ENCODE measurements at places on chromosomes 12 and 14.

DNA sequence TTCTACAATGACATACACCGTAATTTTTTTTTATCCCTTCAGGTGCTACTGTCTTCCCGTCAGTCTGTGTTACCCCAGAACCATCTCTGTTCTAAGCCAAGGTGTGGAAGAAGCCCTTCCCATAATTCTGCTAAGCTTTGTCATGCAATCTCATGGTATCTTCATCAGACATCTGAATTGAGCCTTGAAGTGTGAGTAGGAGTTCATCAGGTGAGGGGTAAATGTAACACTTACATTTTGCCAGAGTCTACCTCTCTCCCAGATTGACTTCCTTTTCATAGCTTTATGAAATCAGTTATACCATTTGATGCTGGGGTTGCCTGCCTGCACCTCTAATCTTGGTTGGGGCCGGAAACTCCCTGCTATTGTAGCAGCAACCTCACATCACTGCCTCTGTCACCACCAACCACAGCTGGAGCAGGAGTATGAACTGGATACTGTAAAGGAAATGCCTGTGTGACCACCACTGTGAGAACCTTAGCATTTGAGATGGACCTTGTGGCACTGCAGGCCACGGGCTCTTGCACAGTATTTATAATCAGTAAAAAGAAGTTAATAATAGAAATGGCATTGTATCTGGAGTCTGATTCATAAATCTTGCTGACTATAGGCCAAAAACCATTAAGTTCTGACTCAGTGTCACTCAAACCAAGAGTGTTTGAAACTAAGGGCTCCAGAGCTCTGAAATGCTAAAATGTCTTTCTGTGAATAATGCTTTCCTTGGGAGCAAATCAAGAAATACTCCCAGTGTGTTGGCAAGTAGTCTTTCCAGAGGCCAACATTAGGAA is 58.7 kb upstream of the STK38L start:
- no peak for DNase-seq

GRCh38 chr12:67765776-67766766 is 117.5 kb downstream of the DYRK2 start:
- no peak for DNase-seq

DNA sequence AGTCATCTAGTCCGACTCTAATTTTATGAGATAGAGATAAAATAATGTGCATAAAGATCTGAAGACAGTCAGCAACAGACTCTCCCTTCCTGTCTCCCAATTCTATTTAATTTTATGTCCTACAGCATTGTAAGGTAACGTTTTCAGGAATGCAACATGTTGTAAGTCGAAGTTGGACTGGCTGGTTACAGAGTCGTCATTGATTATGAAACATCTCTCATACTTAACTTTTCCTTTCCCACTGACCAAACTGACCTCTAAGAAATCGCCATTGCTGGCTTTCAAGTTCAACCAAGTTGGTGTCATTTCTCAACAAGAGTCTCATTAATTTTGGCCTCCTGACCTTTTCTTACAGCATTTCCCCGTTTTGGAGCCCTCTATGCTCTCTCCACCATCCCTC is 4.9 kb upstream of the RIC8B start:
- DNase-seq, result no peak

- no peak for DNase-seq
Measured at GRCh38 chr14:103220134-103220981, 97.1 kb downstream of the TNFAIP2 start.

DNA sequence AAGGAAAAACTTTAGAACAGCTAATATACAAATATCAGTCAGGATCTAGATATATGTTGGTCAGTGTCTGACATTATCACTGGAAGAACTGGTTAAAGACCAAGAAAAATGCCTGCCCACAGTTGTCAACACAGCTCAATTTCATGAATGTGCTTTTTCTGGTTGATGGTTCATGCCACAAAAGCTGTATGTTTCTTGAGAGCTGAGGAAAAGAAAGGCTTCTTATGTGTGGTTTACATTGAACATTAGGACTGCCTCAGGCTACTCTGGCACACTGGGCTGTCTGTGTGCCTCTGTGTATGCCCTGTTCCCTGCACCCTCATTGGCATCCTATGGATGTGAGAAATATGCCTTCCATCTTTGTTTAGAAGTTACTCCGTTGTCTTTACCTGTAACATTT is 218.8 kb upstream of the RGS6 start:
- no peak for DNase-seq

DNA sequence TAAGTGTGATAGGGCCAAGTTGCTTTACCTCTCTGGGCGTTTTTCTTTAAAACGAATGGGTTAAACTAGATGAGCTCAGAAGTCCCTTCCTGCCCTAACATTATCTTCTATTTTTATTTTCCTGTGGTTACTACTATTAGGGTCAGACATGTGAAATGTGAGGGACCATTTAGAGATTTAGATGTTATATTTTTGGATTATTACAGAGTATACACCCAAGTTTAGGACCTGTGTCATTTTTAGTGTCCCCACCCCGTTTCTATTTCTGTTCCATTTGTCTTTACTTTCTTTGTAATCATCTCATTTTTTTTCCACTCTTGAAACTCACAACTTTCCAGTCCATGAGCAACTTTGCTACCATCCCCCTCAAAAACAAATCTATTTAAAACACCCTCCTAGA is 56.3 kb downstream of the SLC4A8 start:
- no peak for DNase-seq

DNA sequence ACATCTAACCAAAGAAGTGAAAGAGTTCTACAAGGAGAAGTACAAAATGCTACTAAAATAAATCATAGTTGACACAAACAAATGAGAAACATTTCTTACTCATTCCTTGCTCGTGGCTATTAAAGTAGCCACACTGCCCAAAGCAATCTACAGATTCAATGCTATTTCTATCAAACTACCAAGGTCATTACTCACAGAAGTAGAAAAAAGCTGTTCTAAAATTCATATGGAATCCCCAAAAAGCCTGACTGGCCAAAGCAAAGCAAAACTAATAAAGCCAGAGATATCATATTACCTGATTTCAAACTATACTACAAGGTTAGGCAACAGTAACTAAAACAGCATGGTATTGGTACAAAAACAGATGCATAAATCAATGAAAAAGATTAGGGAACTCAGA is 305.6 kb downstream of the RPAP3 start:
- DNase-seq, result no peak

All from glomerular endothelial cell (primary cell).